Smooth muscle cell of the umbilical artery (primary cell): ENCODE measurements at places on chromosomes 11 and 22. TPM values are rescaled to one million over a fixed set of nuclear protein-coding genes. Genes with fewer than 3 reads are reported as not detected.

Gene PGR
- under 0.01 and 0.05 TPM in 2 replicates for total RNA-seq

Gene CPSF7
- 19.6 and 22.0 TPM in 2 replicates for total RNA-seq

Gene NCAM1
- 4.2 and 14.2 TPM in 2 replicates for total RNA-seq

Gene PDGFD
- total RNA-seq, result 0.83 and 3.0 TPM in 2 replicates

Gene JHY
- total RNA-seq, result 0.42 and 0.89 TPM in 2 replicates

Gene SYT13
- not detected in 2 replicates for total RNA-seq

Gene OR8G1
- not detected in 2 replicates for total RNA-seq

Gene FAT3
- total RNA-seq, result 1.2 and 2.0 TPM in 2 replicates

Gene TUBA8
- total RNA-seq, result 0.18 TPM in 1 of 2 replicates, not detected in the other

Gene GP1BB
- 1.8 and 2.1 TPM in 2 replicates for total RNA-seq

Gene APOL5
- total RNA-seq, result not detected in 2 replicates

Gene CEP126
- 0.89 and 1.2 TPM in 2 replicates for total RNA-seq

Gene ASPHD2
- total RNA-seq, result 2.1 and 2.3 TPM in 2 replicates

Gene HBG1
- 0.37 TPM in 1 of 2 replicates, not detected in the other for total RNA-seq

Gene OR52B2
- total RNA-seq, result not detected in 2 replicates

Gene FGF4
- not detected in 2 replicates for total RNA-seq

Gene PSMA1
- 151 and 153 TPM in 2 replicates for total RNA-seq

Gene OTOG
- total RNA-seq, result not detected in 2 replicates

Gene ZBTB3
- total RNA-seq, result 8.2 and 11.9 TPM in 2 replicates

Gene SLC25A45
- 1.2 and 1.5 TPM in 2 replicates for total RNA-seq

Gene SLC22A12
- not detected in 2 replicates for total RNA-seq
